Ovary (tissue), 10 donors: ENCODE measurements at places on chromosomes 3 and 15. TPM values are rescaled to one million over a fixed set of nuclear protein-coding genes. Genes with fewer than 3 reads are reported as not detected.

Gene DUOXA2
- not detected for total RNA-seq

Gene GOLGA8S
- 0.68 TPM for total RNA-seq

Gene RLBP1
- not detected for total RNA-seq

Gene NPTN
- total RNA-seq: 82.0 TPM

Gene EXD1
- total RNA-seq: not detected

Gene POLQ
- total RNA-seq: 0.41 TPM

Gene RTP1
- total RNA-seq: 0.08 TPM

Gene MORF4L1
- 365 TPM for total RNA-seq

Gene KNG1
- total RNA-seq: not detected
